ENCODE measurements at places on chromosomes 7 and 10.

GRCh38 chr10:88892222-88892967, 12.3 kb downstream of the STAMBPL1 start:
- DNase-seq: no peak

GRCh38 chr10:130220251-130221185, 84.3 kb downstream of the GLRX3 start:
- DNase-seq: no peak

GRCh38 chr10:34281661-34282582, 533.2 kb downstream of the PARD3 start:
- DNase-seq: no peak

- DNase-seq: no peak
These were observed 5.5 kb upstream of the SLC25A13 start for GRCh38 chr7:96327429-96327828.

DNA sequence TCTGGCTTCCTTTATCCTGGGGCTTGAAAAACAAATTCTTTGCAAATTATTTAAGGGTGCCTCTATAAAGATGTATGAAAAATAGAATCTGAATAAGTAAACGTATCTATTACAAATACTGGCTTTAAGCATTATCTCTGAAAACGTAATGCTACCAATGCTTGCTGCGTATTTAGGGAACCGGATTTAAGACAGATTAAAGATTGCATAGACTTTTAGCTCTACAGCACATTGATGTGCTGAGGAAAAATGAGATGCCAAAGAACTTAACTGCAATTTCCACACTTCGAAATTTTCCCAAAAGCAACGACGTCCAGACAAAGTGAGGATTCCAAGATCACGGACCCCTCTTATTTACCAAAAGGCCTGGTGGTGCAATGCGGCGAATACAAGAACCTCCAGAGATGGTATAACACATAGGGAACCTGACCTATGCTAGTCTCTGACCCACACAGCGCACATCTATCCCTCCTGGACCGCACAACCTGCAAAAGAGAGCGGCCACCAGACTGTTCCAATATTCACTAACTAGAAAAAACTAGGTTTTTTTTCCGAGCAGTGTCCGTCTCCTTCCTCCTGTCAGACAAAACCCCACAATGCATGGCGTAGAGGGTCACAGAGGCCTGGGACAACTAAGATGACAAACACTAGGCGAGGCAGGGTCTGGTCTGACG, 34.3 kb upstream of the PHF14 start:
- DNase-seq: no peak

DNA sequence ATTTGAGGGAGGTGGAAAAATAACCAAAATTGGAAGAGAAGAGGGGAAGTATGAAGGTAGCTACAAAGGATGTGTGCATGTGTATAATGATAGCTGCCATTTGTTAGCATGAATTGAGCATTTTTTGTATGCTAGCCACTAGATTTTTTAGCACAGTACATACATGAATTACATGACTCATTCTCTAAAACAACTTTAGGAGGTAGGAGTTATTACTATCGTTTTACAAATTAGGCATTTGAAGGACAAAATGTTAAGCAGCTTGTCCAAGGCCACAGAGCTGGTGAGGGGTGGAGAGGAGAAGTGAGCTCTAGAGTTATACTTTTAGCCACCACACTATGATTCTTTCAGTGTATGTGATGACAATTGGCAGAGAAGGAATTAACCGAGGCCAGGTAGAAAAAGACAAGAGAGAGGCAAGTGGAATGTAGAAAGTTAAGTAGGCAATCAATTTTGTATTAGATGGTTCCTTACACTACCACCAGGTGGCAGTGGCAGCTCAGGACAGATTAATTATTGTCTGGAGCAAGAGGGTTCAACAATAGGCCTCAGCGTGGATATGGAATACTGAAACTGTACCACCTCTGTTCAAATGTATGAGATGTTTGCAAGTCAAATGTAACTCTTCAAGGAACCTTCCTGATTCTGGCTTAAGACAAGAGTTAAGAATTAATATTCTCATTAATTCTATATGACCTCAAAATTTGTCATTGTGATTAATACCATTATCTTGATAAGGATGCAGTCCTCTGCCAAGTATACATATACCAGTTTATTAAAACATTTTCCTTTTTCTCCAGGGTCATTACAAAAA, 128.0 kb downstream of the MBL2 start:
- peak; percentile 4 for DNase-seq

- no peak for DNase-seq
These were observed 39.2 kb upstream of the ZNF680 start for GRCh38 chr7:64602086-64602485.

- peak; percentile 68 for DNase-seq
These were observed at the start of gene PODXL for GRCh38 chr7:131556053-131556908. TSS of gene PODXL (minus strand) at chr7:131556628. CDS start at chr7:131556359, 269 bp downstream.

GRCh38 chr10:79310911-79311573, 36.2 kb upstream of the PPIF start:
- no peak for DNase-seq

GRCh38 chr7:105205592-105206237, 183.0 kb downstream of the SRPK2 start:
- DNase-seq: no peak

- no peak for DNase-seq
These were observed 33.5 kb upstream of the IMMP2L start for GRCh38 chr7:111595780-111596179.

DNA sequence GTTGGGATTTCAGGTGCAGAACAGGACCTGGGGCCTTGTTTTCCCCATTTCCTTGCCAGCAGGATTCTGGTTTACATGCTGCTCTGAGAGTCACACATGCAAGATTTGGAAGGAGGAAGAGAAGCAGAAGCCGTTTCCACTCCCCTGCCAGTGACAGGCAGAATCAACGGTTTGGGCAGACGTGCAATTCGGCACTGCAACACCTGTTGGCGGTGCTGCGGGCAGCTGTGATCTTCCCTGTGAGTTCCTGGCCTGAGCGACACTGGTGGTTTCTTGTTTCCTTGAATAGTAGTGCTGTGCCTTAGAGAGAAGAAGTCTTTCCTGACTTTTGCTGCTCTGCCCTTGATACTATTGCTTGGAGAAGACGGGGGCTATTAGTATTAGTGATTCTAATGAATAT, 1126.2 kb downstream of the TYW1 start:
- no peak for DNase-seq

GRCh38 chr7:134988161-134988560, 1.9 kb downstream of the AGBL3 start:
- DNase-seq: no peak

DNA sequence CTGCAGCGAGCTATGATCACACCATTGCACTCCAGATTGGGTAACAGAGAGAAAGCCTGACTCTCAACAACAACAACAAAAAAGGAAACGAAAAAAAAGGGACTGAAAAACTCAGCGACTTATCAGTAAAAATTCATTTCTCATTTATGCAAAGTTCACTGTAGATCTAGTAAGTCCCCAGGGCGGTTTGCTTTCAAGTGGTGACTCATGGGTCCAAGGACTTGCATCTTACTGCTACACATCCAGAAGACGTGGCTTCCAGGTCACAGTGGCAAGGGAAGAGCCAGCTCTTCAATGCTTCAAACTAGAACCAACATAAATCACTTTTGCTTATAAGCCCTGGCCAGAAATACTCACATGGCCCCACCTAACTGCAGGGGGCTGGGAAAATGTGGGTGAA, 178.3 kb upstream of the AUTS2 start:
- no peak for DNase-seq

DNA sequence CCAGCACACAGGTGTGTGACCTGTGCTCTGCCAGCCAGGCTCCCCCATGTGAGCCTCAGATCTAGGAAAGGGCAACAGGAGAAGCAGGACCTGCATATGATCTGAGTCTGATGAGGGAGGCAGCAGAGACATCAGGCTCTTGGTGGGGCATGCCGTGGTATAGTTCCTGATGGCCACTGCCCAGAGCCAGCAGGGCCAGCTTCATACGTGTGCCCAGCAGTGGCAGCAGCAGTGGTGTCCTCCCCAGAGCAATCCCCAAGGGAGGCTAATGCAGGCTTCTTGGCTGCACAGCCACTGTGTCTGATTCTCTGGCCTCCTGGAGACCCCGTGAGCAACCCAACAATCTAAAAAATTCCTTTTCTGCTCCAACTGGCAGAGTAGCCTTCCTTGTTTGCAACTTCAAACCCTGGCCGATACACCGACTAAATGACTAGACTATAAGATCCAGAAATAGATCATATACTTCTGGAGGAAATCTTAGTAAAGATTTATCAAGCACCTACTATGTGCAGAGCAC, 230.6 kb upstream of the ZMIZ1 start:
- DNase-seq: no peak

DNA sequence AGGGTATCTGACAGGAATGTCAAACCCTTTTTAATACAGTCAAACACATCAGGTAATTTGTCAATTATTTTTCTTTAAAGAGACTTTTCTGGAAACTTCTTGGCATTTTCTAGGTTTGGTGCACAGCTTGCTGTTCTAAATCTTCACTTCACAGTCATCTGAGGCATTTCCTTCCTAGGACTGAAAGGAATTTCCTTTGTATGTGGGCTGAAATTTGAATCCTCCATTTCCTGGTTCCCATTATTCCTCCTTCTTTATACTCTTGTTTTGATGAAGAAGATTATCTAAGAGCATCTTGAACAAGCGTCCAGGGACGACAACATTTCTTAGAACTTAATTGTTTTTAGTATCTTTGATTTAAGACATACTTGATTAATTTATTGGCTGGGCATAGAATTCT, 24.9 kb downstream of the CALD1 start:
- no peak for DNase-seq

GRCh38 chr7:157807510-157807909, 470.7 kb downstream of the DNAJB6 start:
- DNase-seq: no peak

- no peak for DNase-seq
These were observed 22.8 kb downstream of the CBX3 start for GRCh38 chr7:26224359-26224758.

GRCh38 chr10:14192746-14193145, 138.0 kb downstream of the FRMD4A start:
- DNase-seq: no peak

GRCh38 chr10:12635127-12635541, 285.8 kb downstream of the CAMK1D start:
- DNase-seq: no peak

Measured in immature natural killer cell (primary cell).